ENCODE measurements at places on chromosomes 1 and 21.

- no peak for DNase-seq
Observed at GRCh38 chr1:43705982-43706597, 1.2 kb upstream of the ST3GAL3 start.

- DNase-seq = no peak
Observed at GRCh38 chr1:209063767-209064659, 519.5 kb upstream of the CAMK1G start.

DNA sequence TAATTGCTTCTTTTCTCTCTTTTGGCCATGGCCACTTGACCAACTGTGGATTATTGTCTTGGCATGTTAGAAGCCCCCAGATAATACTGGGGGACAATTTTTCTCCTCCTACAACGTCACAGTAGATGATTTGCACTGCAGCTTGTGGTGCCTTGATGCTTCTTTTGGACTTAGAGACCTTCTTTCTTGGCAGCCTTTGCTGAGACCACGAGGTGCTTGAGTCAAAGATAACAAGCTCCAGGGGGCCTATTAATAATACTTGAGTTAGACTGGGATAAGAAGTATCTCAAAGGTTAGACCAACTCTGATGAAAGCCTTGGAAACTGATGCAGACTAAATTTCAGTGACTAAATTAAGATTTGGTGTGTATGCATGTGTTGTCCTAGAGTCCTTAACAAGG lies 3.2 kb downstream of the PPP1R12B start:
- DNase-seq = no peak

GRCh38 chr1:147786536-147786935 lies 26.1 kb upstream of the GJA5 start:
- no peak for DNase-seq

DNA sequence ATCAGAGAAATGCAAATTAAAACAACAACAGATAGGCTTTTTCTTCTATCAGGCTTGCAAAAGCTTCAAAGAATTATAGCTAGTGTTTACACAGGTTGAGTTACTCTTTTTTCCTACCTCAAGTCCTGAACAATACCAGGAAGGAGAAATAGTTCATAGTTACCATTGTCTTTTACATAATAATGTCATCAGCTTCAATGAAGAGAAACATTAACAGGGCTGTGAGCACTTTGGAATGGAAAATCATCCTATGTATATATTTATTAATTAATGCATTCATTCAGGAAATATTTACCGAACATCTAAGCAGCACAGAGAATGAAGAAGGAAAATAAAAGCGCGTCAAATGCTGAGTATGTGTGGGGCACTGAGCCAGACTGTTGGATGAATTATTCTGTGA lies 197.3 kb downstream of the ZBTB18 start:
- no peak for DNase-seq

Data from CMK (cell line).